Stimulated activated CD4-positive, alpha-beta T cell treated with anti-CD3 and anti-CD28 coated beads, Interleukin-1b, Interleukin-23, amount 100 ng/mL, for 24 hours (primary cell): ENCODE measurements at places on chromosomes 6 and 20.

GRCh38 chr6:120681204-120681603 is 653.1 kb downstream of the TBC1D32 start:
- no peak for DNase-seq

GRCh38 chr20:64214113-64214512 is 41.4 kb upstream of the PCMTD2 start:
- no peak for DNase-seq

DNA sequence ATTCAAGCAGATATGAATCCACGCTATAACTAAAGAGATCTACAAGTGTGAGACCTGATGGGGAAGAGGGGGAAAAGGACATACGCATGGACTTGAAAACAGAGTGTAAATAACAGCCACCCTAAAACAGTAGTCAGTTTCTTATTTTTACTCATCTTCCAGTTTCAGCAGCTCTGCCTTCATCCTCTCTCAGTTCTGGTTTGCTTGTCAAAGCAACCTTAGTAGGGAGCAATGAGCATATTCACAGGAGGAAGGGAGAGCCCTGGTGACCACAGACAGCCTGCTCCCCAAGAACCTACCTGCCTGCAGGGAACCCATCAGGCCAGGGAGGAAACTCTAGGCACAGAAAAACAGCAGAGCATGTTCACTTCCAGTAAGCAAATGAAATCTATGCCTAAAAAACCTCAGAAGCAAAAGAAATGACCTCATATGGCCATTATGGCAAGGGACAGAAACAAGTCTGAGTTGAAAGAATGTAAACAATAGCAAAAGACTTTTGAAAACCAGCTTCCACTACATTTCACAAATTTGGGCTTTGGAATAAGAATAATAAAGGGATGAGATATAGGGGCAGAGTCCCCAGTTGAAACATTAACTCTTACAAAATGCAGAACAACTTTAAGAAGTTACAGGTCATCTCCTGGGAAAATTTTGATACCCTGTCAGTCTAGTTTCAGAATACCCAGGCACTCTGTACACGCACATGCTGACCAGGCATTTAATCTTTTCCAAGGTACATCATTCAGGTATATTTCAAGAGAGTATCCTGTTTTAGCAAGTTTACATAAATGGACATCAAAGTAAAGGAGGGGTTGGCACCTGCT is 120.8 kb upstream of the BCLAF1 start:
- DNase-seq = no peak

- DNase-seq = no peak
Observed at GRCh38 chr6:107697682-107698081, 126.4 kb downstream of the SCML4 start.

GRCh38 chr6:138104618-138105213 is 2.5 kb downstream of the PERP start:
- no peak for DNase-seq
